ENCODE measurements at places on chromosomes 5 and 9. TPM values are rescaled to one million over a fixed set of nuclear protein-coding genes. Genes with fewer than 3 reads are reported as not detected.

DNA sequence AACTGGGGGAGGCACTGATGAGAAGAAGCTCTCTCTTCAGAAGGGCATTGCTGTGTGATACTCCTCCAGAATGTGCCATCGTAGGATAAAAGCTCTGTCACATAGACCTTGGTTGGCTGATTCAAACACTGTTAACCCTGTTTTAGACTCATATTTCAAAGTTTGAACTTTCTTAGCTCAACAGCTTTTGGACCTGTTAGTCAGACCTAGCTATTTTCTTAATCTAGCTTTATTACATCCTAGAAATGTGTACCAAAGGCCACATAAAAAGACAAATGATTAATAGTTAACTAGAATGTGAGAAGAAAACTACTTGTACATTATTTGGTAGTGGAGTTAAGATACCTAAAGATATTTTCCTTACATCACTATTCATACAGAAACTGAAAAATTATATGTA is 4.3 kb downstream of the RHOBTB3 start:
- peak; percentile 73 for DNase-seq

GRCh38 chr5:155772009-155772662 is 554.8 kb upstream of the SGCD start:
- DNase-seq: no peak

- peak; percentile 90 for DNase-seq
Observed at GRCh38 chr5:142680605-142681259, 5.2 kb downstream of the FGF1 start.

- peak; percentile 64 for DNase-seq
Observed at GRCh38 chr5:107808671-107809137, 138.0 kb upstream of the EFNA5 start.

- DNase-seq: no peak
Observed at GRCh38 chr5:56700711-56701110, 114.6 kb upstream of the MAP3K1 start.

- DNase-seq: no peak
Observed at GRCh38 chr9:75019022-75019421, 9.1 kb downstream of the CARNMT1 start.

DNA sequence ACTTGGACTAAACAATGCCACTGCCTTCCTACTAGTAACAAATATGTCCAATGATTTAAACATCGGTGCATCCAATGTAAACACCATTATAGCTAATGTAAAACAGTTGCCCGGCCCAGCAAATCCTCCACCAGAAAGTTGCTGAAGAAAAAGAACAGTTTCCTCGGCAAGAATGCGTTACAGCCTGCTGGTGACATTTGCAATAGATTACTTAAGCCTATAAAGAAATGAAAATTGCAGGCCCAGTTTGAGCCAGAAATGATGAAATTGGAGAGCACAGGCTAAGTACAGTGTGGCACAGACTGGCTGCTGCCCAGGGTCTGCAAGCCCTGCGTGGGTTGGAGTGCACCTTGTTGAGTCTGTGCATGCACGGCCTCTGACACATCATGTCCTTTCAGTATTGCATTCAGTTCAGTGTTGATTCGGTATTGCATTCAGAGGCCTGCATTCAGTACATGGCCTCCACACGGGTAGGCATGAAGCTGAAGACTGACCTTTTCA is 406.0 kb upstream of the KLF4 start:
- DNase-seq: no peak

- no peak for DNase-seq
Observed at GRCh38 chr5:171469326-171469725, 49.9 kb downstream of the FGF18 start.

- no peak for DNase-seq
Observed at GRCh38 chr9:137717776-137718327, 99.0 kb downstream of the EHMT1 start.

DNA sequence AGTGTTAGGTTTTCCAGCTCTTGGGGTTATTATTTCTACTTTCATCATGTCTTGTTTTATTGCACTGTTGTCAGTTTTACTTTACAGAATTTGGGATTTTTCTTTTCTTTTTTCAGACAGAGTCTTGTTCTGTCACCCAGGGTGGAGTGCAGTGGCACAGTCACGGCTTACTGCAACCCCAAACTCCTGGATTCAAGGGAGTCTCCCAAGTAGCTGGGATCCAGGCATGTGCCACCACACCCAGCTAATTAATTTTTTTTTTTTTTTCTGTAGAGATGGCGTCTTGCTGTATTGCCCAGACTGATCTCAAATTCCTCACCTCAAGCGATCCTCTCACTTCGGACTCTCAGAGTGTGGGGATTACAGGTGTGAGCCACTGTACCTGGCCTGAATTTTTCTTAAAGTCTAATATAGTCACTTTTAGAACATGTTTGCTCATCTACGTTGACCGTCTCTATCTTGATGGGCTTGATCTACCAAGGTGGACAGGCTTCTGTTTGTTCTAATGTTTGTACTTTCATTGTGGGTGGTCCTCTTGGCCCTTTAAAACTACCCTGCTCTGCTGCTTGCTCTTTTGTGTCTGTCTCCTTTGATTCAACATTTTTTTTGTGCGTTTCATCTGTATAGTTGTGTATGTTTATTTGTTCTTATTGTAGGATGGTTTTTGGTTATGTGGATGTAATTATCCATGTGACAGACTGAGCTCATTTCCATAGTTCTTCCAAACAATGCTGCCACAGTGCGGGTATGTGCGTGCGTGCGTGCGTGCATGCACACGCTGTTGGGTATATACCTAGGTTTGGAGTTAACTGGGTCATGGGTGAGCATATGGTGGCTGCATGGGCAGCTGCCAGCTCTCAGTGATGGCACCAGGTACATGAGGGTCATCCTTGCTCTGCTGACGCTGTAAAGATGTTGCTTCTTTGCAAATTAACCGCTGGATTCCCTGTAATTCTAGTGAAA is 18.1 kb downstream of the PRRC2B start:
- no peak for DNase-seq

DNA sequence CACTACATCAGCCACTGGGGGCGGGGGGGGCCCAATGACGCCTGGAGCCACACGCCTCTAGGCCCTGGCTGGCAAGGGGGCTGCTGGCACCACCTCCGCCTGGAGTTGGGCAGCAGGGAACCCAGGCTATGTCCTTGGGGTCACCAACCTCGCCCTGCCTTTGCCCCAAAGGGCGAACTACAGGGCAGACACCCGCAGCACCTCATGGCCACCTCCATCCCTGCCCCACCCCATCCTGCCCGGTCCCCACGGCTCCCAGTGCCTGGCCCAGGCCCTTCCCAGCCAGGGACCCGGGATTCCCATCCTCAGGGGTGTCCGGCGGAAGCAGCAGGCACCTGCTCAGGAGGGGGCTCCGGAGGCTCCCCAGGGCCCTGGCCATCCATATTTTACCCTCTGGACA is 37.0 kb downstream of the NACC2 start:
- DNase-seq: no peak

GRCh38 chr5:42285230-42285629 is 138.0 kb upstream of the GHR start:
- DNase-seq: no peak

GRCh38 chr5:134967607-134968006 is at the start of gene CATSPER3:
CATSPER3 (plus strand) TSS chr5:134967907; CDS start chr5:134967992, 85 bp downstream.
- no peak for DNase-seq

- peak; percentile 16 for DNase-seq
Observed at GRCh38 chr9:3215658-3216057, 310.1 kb downstream of the RFX3 start.

GRCh38 chr5:58851153-58851552 is 268.3 kb downstream of the RAB3C start:
- no peak for DNase-seq

DNA sequence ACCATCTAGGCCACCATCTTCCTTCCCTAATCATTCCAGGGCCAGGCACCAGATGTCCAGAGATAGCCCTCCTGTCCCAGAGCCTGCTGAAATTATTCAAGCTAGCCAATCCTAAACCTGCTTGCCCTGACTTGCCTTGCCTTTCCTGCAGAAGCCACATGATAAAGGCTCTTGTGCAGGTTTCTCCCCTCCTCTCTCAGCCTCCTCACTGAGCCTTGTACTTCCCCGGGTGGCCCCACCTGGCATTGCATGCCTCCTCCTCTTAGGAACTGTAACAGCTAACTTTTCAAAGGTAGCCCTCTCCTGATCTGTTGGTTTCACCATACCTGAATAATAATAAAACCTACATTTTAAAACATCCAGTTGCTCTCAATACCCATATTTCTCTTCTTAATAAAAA is 42.6 kb downstream of the DIRAS2 start:
- DNase-seq: no peak

- DNase-seq: peak; percentile 27
Observed at GRCh38 chr5:120452471-120452870, 11.6 kb upstream of the PRR16 start.

GRCh38 chr5:61098251-61098995 is 63.8 kb downstream of the SMIM15 start:
- DNase-seq: no peak

Gene C5orf58
- total RNA-seq: not detected

Gene LCN1
- total RNA-seq: not detected

Gene GRAMD2B
- 66.9 TPM for total RNA-seq

Gene ARL14EPL
- total RNA-seq: not detected

Gene TMC1
- 0.15 TPM for total RNA-seq

Gene KCTD16
- 1.1 TPM for total RNA-seq

Gene PTPN3
- total RNA-seq: 18.8 TPM
